Naive thymus-derived CD4-positive, alpha-beta T cell (primary cell): ENCODE measurements at places on chromosomes 6 and 20.

DNA sequence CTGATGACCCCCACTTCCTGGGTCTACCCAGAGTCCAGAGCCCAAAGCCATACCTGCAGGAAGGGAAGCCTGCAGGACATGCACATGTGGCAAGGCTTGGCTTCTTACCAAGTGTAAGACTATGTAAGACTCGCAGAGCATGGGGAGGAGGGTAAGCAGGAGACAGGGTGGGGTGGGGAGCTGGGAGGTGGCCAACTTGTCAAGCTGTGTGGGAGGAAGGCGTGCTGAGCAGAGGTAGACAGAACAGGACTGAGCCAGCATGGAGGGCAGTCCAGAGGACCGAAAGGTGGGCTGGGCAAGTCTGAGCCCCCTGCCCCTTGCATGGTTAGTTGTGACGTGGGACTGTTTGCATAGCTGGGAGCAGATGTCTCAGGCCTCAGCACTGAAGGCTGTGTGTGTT is 53.4 kb upstream of the RNF24 start:
- DNase-seq: no peak
- no peaks in the 10 kb centered on the region for H3K27me3 ChIP-seq
- H3K4me3 ChIP-seq: no peak overlapping the region

DNA sequence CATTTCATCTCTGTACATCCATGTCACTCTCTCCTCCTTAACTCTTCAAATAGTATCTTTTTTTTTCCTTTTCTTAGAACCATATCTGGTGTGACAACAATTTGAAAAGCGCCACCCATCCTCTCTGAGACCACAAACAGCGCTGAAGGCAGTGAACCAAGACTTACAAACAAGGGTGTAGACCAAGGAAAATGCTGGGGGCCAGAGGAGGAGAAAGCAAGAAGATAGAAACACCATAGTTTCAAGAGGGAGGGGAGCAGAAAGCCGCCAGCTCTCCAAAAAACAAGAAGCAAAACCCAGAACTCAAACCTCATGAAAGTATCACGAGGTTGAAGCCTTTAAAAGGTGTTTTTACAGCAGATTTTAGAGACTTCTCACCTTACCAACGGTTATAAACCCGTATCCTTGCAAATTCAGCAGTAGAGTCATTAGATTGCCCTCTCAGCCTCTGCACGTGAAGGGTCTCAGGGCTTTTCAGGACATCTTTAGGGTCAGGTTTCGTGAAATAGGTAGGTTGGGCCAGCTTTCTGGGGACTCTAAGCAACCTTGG is 13.3 kb upstream of the RIPOR2 start:
- H3K36me3 ChIP-seq: no peaks in the 10 kb centered on the region
- DNase-seq: peak; percentile 83
- H3K4me3 ChIP-seq: peak overlapping the region; percentile 50
- H3K4me1 ChIP-seq: peaks cover 68% of the 10 kb centered on the region

GRCh38 chr6:82988930-82989351 is 76.7 kb downstream of the UBE3D start:
- H3K27ac ChIP-seq: no peak overlapping the region
- no peak overlapping the region for H3K4me3 ChIP-seq
- no peak for DNase-seq
- no peaks in the 10 kb centered on the region for H3K4me1 ChIP-seq
- no peaks in the 10 kb centered on the region for H3K27me3 ChIP-seq

- H3K4me3 ChIP-seq: no peak overlapping the region
- DNase-seq: no peak
- no peaks in the 10 kb centered on the region for H3K36me3 ChIP-seq
- H3K27ac ChIP-seq: no peak overlapping the region
Measured at GRCh38 chr6:168365422-168366165, 46.0 kb upstream of the DACT2 start.

- DNase-seq: no peak
- no peak overlapping the region for H3K27ac ChIP-seq
- H3K27me3 ChIP-seq: no peaks in the 10 kb centered on the region
- no peaks in the 10 kb centered on the region for H3K36me3 ChIP-seq
- no peak overlapping the region for H3K4me3 ChIP-seq
- peaks cover 17% of the 10 kb centered on the region for H3K4me1 ChIP-seq
Measured at GRCh38 chr6:53240139-53240538, 91.5 kb upstream of the GCM1 start.

- H3K4me3 ChIP-seq: no peak overlapping the region
- H3K36me3 ChIP-seq: peaks cover 48% of the 10 kb centered on the region
- no peaks in the 10 kb centered on the region for H3K27me3 ChIP-seq
- no peak for DNase-seq
Measured at GRCh38 chr20:38043512-38044300, 10.2 kb downstream of the RPRD1B start.

DNA sequence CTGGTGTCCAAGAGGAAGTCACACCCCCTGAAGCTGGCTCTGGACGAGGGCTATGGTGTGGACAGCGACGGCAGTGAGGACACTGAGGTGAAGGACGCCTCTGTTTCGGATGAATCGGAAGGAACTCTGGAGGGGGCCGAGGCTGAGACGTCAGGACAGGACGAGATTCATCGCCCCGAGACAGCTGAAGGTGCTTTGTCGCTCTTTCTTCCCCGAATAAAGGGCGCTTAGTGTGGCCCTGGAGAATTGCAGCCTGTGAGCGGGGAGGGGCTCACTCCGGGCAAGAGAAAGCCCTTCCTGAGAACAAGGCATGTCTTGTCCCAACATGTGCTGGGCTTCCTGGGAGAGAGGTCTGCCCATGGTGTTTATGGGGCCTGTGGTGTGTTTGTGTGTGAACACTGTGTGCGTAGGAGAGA is 41.4 kb downstream of the MYT1 start:
- H3K4me1 ChIP-seq: no peaks in the 10 kb centered on the region
- no peak for DNase-seq
- no peak overlapping the region for H3K27ac ChIP-seq
- no peaks in the 10 kb centered on the region for H3K36me3 ChIP-seq
- no peaks in the 10 kb centered on the region for H3K27me3 ChIP-seq

- no peaks in the 10 kb centered on the region for H3K4me1 ChIP-seq
- no peak for DNase-seq
- no peaks in the 10 kb centered on the region for H3K36me3 ChIP-seq
- no peaks in the 10 kb centered on the region for H3K27me3 ChIP-seq
- no peak overlapping the region for H3K27ac ChIP-seq
Measured at GRCh38 chr6:90574610-90575009, 12.3 kb downstream of the MAP3K7 start.

GRCh38 chr20:41992481-41992880 is 374.3 kb upstream of the CHD6 start:
- no peak for DNase-seq
- H3K27ac ChIP-seq: no peak overlapping the region
- no peaks in the 10 kb centered on the region for H3K36me3 ChIP-seq
- H3K4me1 ChIP-seq: no peaks in the 10 kb centered on the region
- no peaks in the 10 kb centered on the region for H3K27me3 ChIP-seq

DNA sequence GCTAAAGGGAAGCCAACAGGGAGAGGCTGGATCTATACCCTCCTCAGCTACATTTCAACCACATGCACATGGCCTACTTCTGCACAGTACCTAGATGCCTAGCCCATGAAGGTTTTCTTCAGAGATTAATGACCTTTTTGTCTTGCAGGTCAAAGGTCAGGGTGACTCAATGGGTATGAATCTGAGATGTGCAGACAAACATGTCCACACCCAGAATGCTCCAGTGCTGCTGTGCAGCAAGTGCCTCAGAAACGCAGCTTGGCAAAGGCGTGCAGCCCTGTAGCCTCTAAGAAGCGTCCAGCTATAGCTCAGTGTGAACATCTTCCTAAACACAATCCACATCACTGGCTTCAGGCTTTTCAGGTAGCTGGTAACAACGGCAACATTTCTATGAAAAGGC is 24.4 kb downstream of the MAP1LC3A start:
- no peak overlapping the region for H3K27ac ChIP-seq
- no peaks in the 10 kb centered on the region for H3K27me3 ChIP-seq
- peaks cover 10% of the 10 kb centered on the region for H3K4me1 ChIP-seq
- no peaks in the 10 kb centered on the region for H3K36me3 ChIP-seq
- no peak overlapping the region for H3K4me3 ChIP-seq

DNA sequence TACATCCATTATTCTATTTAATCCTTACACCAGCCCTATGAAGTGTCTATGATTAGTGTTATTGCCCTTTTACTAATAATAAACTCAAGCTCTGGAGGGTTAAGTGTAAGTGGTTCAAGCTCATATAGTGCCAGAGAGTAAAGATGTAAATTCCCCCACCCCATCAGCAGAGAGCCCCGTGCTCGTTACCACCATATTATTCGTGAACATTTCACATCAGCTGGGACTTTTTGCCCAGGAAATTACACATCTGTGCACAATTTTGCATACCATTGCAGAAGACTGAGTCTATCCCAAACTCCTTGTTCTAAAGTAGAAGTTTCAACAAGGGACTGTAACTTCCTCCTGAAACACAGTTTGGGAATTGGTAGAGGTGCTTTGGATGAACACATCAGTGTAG is 220.1 kb downstream of the BCAS1 start:
- peaks cover 20% of the 10 kb centered on the region for H3K4me1 ChIP-seq
- H3K27me3 ChIP-seq: no peaks in the 10 kb centered on the region
- H3K27ac ChIP-seq: no peak overlapping the region
- H3K4me3 ChIP-seq: no peak overlapping the region

GRCh38 chr6:125957391-125957693 is 772 bp downstream of the HINT3 start:
- DNase-seq: no peak
- peak overlapping the region; percentile 98 for H3K27ac ChIP-seq
- peaks cover 16% of the 10 kb centered on the region for H3K4me1 ChIP-seq
- H3K4me3 ChIP-seq: peak overlapping the region; percentile 78

- no peak for DNase-seq
- no peaks in the 10 kb centered on the region for H3K27me3 ChIP-seq
- no peaks in the 10 kb centered on the region for H3K4me1 ChIP-seq
- no peak overlapping the region for H3K27ac ChIP-seq
- H3K36me3 ChIP-seq: no peaks in the 10 kb centered on the region
- no peak overlapping the region for H3K4me3 ChIP-seq
Measured at GRCh38 chr20:51637241-51637640, 94.7 kb upstream of the NFATC2 start.

- H3K36me3 ChIP-seq: no peaks in the 10 kb centered on the region
- H3K27me3 ChIP-seq: no peaks in the 10 kb centered on the region
- H3K4me3 ChIP-seq: no peak overlapping the region
- H3K4me1 ChIP-seq: no peaks in the 10 kb centered on the region
Measured at GRCh38 chr6:105514306-105514705, 111.4 kb upstream of the PREP start.

- no peak for DNase-seq
- no peak overlapping the region for H3K4me3 ChIP-seq
- no peak overlapping the region for H3K27ac ChIP-seq
- H3K27me3 ChIP-seq: no peaks in the 10 kb centered on the region
Measured at GRCh38 chr20:47213966-47214365, 142.5 kb downstream of the ZMYND8 start.

GRCh38 chr6:117449549-117450439 is 24.1 kb upstream of the ROS1 start:
- DNase-seq: peak; percentile 53
- H3K27me3 ChIP-seq: no peaks in the 10 kb centered on the region
- H3K36me3 ChIP-seq: no peaks in the 10 kb centered on the region
- H3K4me3 ChIP-seq: no peak overlapping the region

- no peaks in the 10 kb centered on the region for H3K4me1 ChIP-seq
- H3K36me3 ChIP-seq: no peaks in the 10 kb centered on the region
- no peak overlapping the region for H3K4me3 ChIP-seq
- no peaks in the 10 kb centered on the region for H3K27me3 ChIP-seq
- H3K27ac ChIP-seq: no peak overlapping the region
Measured at GRCh38 chr6:11392778-11393507, 144.6 kb upstream of the TMEM170B start.

DNA sequence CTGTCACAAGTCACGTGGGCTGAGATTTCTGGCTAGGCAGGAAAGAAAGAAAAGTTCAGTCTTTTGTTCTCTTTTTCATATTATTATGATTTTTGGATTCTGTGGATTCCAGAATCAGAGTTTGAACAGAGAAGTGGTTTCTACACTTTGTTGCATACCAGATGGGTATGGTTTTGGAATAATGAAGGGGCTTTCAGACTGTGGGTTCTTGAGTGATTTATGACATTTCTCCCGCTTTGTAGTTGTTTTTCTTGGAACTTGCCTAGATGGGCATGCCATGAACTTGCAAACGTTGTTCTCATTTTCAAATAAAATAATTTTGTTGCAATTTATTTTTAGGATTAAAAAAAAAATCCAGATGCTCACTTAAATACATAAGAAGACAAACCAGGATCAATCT is 34.4 kb downstream of the CBFA2T2 start:
- no peaks in the 10 kb centered on the region for H3K4me1 ChIP-seq
- H3K4me3 ChIP-seq: no peak overlapping the region
- DNase-seq: no peak
- no peak overlapping the region for H3K27ac ChIP-seq

GRCh38 chr6:89133981-89134380 is 11.9 kb upstream of the PM20D2 start:
- H3K4me3 ChIP-seq: no peak overlapping the region
- no peaks in the 10 kb centered on the region for H3K4me1 ChIP-seq
- DNase-seq: no peak
- no peaks in the 10 kb centered on the region for H3K27me3 ChIP-seq
- no peak overlapping the region for H3K27ac ChIP-seq
- no peaks in the 10 kb centered on the region for H3K36me3 ChIP-seq

GRCh38 chr6:134729561-134729960 is 220.3 kb downstream of the ALDH8A1 start:
- no peak for DNase-seq
- H3K27ac ChIP-seq: no peak overlapping the region
- H3K27me3 ChIP-seq: no peaks in the 10 kb centered on the region

GRCh38 chr6:110590821-110591351 is 114.5 kb upstream of the SLC22A16 start:
- no peaks in the 10 kb centered on the region for H3K36me3 ChIP-seq
- H3K4me3 ChIP-seq: no peak overlapping the region
- H3K27me3 ChIP-seq: no peaks in the 10 kb centered on the region
- H3K4me1 ChIP-seq: no peaks in the 10 kb centered on the region
- no peak overlapping the region for H3K27ac ChIP-seq

DNA sequence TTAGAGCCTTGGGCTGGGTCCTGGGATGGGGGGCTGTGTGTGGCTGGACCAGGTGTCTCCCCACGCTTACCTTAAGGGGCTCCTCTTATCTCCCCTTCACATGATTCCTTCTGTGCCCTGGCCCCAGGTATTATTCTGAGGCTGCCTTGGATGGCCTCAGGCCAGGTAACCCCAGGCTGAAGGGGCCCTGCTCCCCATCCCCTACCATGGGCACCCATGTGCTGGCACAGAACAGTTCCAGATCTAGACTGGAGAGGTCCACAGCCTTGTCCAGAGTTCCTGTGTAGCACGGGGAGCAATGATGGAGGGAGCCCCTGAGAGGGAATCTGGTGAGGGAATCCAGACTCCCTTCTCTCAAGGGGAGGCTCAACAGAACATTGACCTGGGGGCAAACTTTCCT is 32.1 kb downstream of the MOCS1 start:
- no peaks in the 10 kb centered on the region for H3K4me1 ChIP-seq
- no peaks in the 10 kb centered on the region for H3K27me3 ChIP-seq
- H3K36me3 ChIP-seq: no peaks in the 10 kb centered on the region
- no peak for DNase-seq

DNA sequence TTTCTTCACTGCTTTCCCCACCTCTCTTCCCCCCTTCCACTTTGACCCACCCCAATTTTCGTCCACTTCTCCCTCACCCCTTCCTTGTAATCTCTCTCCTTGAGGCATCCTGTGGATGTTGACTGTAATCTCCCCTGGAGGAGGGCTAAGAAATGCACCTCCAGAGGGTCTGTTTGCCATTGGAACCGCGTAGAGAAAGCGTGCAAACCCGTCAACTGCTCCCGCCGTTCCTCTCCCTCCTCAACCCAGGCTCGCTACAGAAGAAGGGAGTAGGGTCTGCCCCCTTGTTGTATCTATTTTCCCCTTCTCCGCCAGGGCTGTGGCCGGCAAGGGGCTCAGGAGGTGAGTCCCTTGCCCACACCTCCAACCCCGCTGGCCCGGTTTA is 502 bp upstream of the HTR1E start:
- peaks cover 3% of the 10 kb centered on the region for H3K27me3 ChIP-seq
- no peak for DNase-seq
- no peak overlapping the region for H3K4me3 ChIP-seq
- H3K36me3 ChIP-seq: no peaks in the 10 kb centered on the region
- no peaks in the 10 kb centered on the region for H3K4me1 ChIP-seq
